ENCODE measurements at places on chromosomes 2 and 18.

- DNase-seq, result no peak
Measured at GRCh38 chr2:31003749-31004148, 134.5 kb downstream of the GALNT14 start.

DNA sequence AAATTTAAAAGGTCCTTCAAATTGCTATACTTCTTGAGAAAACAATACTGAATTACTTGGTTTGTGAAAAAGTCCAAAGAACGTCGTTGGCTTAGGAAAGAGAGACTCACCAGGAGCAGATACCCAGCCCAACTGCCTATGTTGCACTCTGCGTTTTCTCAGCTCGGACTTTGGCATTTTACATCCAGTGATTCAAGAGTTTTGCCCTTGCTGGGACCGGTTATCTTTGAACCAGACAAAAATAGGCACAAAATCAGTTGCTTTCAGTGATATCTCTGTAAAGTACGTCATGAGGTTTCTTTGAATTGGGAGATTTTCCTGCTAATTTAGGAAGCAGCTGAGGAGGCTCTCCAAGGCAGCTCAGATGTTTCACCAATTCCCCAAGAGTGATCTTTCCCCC, 29.3 kb downstream of the FHOD3 start:
- DNase-seq, result no peak

DNA sequence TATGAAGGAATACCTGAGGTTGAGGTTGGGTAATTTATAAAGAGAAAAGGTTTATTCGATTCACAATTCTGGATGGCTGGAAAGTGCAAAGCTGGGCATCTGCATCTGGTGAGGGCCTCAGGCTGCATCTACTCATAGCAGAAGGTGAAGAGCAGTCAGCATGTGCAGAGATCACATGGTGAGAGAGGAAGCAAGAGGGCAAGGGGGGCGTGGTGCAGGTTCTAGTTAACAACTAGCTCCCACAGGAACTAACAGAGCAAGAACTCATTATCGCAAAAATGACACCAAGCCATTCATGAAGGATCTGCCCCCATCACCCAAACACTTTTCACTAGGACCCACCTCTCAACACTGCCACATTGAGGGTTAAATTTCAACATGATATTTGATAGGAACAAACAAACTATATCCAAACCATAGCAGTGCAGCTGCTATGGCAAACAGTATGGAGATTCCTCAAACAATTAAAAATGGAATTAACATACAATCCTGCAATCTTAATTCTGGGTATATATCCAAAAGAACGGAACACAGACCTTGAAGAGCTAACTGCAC, 72.8 kb upstream of the LDLRAD4 start:
- no peak for DNase-seq

- no peak for DNase-seq
Measured at GRCh38 chr2:106700616-106701015, 185.4 kb downstream of the ST6GAL2 start.

GRCh38 chr18:60147323-60147722, 225.3 kb downstream of the MC4R start:
- no peak for DNase-seq

DNA sequence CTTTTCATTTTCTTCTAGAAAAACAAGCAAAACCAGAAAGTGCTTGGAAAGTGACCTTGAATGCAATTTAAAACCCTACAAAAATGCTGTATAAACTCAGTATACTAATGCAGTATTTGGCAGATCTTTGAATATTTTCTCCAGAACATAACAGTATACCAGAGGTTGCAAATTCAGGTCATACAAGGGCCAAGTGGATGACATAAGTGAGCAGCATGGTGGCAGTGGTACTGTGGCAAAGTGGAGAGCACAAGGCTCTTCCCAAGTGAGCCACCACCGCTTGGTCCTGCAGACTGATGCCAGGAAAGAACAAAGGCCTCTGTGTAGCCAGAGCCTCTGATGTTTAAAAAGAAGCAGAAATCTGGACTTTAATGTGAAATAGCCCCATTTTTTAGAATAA, 33.1 kb downstream of the METTL4 start:
- DNase-seq, result no peak

- no peak for DNase-seq
Measured at GRCh38 chr2:211751848-211752247, 786.8 kb downstream of the ERBB4 start.

DNA sequence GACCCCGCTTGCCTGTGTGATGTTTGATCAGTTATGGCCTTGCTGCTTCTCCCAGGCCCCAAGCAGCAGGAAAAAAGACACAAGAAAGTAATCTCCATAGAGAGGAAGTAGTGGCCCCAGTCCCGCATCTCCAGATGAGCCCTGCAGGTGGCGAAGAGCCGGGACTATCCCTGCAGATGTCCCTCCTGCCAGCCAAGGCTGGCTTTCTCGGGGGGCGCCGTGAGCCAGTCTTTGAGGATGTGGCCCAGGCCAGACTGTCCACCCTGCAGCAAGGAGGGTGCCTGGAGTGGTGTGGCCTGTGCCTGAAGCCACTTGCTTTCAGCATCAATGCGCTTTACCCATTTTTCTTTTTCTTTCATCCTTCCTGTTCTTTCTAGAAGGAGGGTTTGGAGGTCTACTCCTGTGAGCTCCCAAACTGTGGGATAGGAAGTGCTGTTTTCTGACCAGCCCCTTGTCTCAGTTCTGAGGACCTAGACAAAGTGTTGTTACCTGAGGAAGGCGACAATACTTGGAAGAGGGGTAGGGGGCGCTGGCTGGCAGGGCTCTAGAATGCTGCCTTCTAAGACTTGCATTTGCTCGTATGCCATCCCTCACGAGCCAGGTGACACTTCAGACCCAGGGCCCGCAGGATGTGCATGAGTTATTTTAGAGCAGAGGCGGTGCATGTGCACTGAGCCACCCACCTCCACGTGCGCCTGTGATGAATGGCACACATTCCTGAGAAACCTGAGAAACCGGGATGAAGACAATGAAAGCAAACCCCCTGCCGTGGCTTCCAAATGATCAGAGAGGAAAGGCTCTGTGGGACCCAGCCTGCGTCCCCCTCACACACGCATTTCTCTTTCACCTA, 255.8 kb downstream of the FBXO15 start:
- no peak for DNase-seq

GRCh38 chr18:44915661-44916060, 235.0 kb downstream of the SETBP1 start:
- no peak for DNase-seq

GRCh38 chr2:241657786-241658254, 20.3 kb downstream of the ATG4B start:
- no peak for DNase-seq

GRCh38 chr2:75288760-75289159, 89.4 kb upstream of the TACR1 start:
- no peak for DNase-seq

- DNase-seq, result peak; percentile 26
Measured at GRCh38 chr18:46148810-46149209, 44.6 kb downstream of the HAUS1 start.

DNA sequence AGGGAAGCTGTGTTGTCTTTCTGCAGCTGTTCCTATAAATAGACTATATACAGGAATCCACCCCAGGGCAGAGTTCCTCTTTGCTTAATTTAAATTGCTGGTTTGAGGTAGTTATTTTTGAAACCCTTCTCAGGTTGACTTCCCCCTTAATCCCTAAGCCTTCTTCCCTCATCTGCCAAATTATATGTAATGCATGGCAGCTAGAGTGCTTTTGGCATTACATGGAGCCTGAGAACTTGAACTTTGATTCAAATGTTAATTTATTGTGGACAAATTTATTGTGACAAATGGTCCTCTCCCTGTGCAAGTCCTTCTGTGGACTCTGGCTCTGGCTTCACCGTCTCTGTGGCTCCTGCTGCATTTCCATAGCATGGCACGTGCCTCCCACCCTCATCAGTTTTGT, 29.2 kb downstream of the MYO1B start:
- DNase-seq, result no peak

GRCh38 chr2:167732326-167732725, 515.1 kb downstream of the STK39 start:
- DNase-seq, result no peak

GRCh38 chr2:218172845-218173244, 6.1 kb upstream of the CXCR1 start:
- DNase-seq, result no peak

DNA sequence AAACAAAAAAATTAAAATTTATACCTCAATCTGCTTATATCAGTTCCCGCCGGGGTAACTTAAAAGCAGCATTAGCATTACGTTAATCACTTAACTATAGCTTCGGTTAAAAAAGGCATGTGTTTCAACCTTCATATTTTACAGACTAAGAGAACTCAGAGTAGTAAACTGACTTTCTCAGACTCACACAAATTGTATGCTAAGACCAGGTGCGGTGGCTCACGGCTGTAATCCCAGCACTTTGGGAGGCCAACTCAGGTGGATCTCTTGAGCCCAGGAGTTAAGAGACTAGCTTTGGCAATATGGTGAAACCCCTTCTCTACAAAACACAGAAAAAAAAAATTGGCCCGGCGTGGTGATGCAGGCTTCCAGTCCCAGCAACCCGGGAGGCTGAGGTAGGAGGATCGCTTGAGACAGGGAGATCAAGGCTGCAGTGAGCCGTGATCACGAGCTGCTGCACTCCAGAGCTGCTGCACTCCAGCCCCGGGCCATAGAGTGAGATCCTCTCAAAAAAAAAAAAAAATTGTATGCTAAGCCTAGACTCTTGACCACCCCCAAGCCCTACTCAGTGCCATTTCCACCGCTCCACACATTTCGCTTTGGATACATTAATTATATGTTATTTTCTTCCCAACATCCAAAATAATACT, 2.4 kb downstream of the HNRNPLL start:
- DNase-seq, result no peak

- DNase-seq, result no peak
Measured at GRCh38 chr18:13389491-13390131, 171.1 kb downstream of the LDLRAD4 start.

DNA sequence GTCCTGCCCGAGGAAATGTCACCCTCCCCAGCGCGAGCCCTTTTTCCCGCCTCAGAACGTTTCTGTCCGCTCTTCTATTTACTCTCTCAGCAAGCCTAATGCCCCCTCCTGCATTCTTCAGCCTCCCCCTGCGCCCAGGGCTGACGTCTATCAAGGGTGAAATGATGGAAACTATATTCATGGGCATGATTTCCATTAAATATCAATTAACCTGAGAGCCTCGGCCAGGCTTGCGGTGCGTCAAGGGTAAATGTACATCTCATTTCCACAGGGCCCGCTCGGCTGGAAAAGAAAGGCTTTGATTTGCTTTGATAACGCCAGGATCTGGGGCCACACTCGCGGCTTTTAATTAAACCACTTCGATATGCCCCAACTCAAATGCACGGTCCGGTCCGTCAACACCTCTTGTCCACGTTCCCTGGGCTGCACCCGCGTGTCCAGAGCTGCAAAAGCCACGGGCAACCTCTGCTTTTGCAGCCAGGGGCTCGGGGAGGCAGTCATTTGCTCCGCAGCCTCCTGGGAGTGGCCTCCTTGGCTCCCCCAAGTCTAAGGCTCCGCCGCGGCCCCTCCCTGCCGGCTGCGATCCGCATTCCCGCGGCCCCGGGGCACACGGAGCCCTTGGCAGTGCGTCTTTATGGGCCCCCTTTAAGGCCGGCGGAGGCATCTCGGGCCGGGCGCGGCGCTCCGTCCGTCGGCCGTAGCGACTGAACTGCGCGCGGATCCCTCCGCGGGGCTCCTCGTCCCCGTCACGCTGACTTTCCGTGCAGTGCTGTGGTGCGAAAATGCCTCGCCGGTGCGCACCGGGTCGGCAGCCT, at the start of gene HOXD8:
HOXD8 (plus strand) TSS at position 724 of the 815 bp plus-strand sequence. CDS start 662 bp downstream, outside the sequence.
- DNase-seq, result no peak

DNA sequence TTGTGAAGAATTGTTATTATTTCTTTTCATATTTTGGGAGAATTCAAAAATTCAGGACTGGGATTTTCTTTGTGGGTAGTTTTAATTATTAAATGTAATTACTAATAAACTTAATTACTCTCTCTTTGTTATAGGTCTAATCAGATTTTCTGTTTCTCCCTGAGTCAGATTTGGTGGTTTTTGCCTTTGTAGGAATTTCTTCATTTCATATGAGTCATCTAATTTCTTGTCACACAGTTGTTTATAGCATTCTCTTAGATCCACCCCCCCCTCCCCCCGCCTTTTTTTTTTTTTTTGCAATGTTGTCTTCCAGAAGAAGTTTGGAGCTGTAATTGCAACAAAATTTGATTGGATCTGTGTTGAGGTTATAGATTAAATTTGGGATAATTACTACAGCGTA, 26.0 kb upstream of the GALR1 start:
- no peak for DNase-seq

- DNase-seq, result no peak
Measured at GRCh38 chr18:38221476-38222100, 656.0 kb upstream of the CELF4 start.

GRCh38 chr2:176239031-176239430, 30.2 kb upstream of the MTX2 start:
- DNase-seq, result no peak

DNA sequence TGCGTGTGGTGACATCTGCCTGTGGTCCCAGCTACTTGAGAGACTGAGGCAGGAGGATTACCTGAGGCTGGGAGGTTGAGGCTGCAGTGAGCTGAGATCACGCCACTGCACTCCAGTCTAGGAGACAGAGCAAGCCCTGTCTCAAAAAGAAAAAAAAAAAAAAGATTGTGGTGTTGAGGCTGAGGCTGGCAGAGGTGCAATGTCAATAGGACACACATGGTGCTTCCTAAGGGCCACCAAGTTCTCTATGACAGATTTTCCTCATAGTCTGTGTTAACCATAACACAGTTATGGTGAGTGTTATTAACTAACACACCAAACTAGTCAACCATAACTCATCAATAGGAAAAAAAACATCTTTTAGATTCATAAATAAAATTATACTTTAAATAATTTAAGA, 494.4 kb downstream of the TMX3 start:
- no peak for DNase-seq

DNA sequence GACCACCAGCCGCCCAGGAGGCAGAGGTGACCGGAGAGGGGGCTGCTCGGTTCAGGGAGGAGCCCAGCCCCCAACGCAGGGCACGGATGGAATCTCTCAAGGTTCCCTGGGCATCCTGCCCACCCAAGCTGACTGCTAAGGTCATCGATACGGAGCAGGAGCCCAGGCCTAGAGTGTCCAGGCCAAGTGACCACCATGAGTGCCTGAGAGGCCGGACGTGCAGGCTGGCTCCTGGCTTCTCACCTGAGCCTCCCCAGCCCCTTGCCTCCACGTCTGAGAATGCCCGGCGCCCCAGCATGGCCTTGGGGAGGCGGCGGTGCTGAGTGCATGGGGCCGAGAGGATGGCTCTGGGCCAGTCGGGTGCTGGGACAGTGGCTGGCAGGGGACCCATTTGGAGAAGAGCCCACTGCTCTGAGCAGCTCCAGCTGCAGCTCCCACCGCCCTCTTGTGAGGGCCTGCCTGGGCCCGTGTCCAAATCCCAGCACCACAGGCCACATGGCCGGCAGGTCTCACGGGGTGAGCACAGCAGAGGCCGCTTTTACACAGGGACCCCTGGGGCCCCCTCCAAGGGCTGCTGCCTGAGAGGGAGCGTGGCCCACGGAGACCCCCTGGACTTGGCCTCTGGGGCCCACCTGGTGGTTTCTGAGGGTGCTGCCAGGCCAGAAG, 102.8 kb upstream of the CTDP1 start:
- no peak for DNase-seq

DNA sequence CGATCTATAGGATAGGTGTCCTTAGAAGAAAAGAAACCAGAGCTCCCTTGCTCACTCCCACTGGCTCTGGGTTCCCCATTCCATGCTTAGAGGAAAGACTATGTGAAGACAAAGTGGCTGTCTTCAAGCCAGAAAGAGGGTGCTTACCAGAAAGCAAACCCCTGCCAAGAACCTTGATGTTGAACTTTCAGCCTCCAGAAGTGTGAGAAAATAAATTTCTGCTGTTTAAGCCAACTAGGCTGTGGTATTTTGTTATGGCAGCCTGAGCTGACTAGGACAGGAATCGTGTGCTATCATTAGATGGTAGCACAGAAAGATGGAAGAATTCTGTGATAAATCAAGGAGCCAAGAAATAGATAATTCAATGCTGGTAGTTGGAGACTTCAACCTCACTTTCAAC, 19.9 kb upstream of the TFCP2L1 start:
- no peak for DNase-seq
